ENCODE measurements at places on chromosomes 3 and 15.

DNA sequence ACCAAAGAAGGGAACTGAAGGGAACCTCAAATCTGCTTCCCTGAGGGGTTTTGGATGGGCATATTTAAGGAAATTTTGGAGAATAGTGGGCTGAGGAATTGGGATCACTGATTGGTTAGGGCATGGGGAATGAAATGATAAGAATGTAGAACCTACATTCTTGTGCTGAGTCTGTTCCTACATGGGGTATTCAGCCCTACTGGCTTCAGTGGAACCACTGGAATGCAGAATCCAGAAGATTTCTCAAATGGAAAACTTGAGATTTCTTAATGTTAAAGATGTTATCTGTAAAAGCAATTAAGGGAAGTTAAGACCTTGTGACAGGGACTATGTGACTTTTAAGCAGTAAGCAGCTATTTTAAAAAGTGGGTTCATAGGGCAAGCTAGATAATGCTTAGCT, 1062.4 kb downstream of the AGBL1 start:
- no peak for DNase-seq

DNA sequence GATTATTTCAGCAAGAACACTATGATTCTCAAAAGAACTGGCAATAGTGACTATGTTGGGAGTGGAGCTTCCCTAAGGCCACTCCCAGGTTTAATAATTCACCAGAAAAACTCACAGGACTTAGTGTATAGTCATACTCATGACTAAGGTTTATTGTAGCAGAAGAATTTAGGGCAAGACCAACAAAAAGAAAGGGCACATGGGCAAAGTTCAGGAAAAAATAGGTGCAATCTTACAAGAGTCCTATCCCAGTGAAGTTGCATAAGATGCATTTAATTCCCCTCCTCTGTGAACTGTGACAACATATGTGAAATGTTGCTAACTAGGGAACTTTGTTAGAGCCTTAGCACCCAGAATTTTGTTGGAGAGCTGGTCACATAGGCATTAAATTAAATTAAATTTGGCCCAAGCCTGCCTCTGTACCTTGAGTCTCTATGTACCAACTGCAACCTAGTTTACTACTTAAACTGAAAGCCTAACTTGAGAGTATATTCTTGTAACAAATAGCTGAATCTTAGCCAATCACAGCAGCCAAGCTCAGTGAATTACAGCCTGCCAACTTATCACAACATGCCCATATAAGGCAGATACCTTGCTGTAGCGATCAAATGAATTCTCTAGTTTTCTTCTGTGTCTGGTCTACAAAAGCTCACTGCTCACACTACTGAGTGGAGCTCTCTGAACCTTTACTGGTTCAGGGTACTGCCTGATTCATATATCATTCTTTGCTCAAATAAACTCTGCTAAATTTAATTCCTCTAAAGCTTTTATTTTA, 386.2 kb upstream of the ARHGEF26 start:
- peak; percentile 32 for DNase-seq

- DNase-seq: no peak
These were observed 87.2 kb downstream of the CLSTN2 start for GRCh38 chr3:140022066-140022770.

DNA sequence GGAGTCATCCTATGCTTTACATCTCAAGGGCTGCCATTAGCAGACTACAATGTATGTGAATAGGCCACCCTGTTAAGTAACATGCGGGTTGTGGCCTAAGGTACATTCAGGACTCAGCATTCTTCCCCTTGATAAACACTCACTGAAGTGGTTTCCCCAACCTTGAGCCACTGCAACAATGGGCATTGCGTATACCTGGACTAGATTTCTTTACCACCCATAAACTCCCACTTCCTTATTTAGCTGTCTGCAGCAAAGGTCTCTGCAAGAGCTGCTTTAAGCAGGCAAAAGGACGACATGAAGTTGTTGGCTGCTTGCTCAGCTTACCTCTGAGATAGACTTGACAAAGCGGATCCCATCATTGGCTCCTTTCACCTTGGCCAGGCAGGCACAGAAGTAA, 16.2 kb downstream of the FYCO1 start:
- no peak for DNase-seq

DNA sequence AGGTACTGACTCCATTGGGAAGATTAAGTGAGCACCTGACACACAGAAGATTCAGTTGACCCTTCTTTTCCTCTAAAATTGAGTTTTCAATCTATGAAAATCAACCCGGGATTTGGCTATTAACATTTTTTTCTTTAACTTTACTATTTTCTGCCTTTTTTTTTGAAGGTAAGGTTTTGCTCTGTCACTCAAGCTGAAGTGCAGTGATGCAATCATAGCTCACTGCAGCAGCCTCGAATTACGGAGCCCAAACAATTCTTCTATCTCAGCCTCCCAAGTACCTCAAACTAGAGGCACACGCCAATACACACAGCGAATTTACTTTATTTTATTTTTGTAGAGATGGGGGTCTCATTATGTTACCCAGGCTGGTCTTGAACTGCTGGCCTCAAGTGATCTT, 1029.5 kb downstream of the MCTP2 start:
- no peak for DNase-seq

- DNase-seq: peak; percentile 83
These were observed 170.2 kb upstream of the UMPS start for GRCh38 chr3:124559846-124560574.

DNA sequence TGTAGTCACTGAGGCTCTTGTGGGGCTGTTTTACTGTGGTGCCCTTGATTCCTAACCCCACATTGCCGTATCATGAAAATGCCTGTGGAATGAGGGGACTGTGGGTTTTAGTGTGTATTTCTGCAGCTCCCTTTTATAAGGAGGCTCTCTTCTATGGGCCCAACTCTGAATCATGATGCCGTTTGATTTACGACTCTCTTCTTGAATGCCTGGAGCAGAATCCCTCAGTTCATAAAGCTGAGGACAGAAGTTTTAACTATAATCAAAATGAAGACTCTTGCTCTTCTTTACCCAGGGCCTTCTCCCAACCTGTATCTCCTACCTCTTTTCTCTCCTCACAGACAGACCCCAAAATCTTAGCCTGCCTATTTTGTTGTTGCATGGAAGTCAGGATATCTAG, 109.5 kb downstream of the RARB start:
- no peak for DNase-seq

DNA sequence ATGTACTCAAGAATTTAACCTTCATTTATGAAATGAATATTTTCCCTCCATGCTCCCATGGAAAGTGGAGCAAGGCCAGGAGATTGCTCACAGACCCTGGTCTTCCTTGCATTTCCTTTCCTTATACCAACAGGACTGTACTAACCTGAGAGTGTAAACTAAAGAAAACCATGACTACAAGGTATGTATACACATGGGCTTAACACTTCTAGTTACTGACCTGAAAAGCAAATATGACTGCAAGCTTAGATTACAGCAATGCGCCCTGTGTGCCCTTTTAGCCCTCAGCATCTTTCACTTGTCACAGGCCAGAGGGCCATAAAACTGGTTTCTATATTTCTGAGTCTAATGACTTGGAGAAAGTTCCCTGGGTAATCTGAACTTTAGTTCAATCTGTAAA, 52.1 kb downstream of the NEK10 start:
- no peak for DNase-seq

GRCh38 chr15:81229586-81229985, 32.9 kb downstream of the IL16 start:
- DNase-seq: no peak

DNA sequence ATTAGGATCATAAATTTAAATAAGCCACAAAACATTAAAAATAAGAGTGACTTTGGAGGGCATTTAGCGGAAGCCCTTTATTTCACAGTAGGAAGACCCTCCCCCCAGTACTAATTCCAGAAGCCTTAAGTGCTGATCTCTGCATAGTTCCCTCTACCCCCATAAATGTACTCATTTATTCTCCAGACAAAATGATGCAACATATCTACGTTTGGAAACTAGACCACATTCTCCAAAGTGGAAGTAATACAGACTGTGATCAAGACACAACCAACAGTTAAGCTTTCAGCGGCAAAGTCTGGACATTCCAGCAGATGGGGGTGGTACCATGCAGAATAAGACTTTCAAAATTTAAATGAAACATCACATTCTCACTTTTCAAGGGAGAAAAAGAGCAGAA, 44.8 kb upstream of the RPS17 start:
- peak; percentile 23 for DNase-seq

GRCh38 chr15:98781838-98782237, 133.5 kb downstream of the IGF1R start:
- DNase-seq: no peak

GRCh38 chr3:37590328-37591079, 271.2 kb upstream of the CTDSPL start:
- DNase-seq: no peak

DNA sequence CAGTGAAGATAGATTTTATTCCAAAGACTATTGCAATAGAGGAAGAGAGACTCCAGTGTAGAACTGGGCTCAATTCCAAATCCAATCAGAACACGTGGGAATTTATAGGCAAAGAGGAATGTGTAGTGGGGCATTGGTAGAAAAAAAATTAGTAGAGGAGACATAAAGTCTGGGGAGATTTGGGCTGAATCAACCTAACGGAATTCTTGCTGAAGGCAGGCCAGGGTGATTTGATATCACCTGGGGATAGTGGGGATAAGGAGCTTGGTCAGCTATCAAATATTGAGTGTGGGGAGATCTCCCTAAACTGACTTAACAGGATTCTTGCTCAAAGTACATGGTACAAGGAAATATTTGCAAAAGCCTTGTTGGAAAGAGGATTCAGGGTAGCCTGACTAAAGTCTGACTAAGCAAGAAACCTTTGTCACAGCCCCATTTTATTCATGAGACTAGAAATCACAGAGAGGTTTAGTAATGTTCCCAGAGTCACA, 29.6 kb downstream of the SST start:
- DNase-seq: peak; percentile 10

GRCh38 chr3:130969621-130970020, 57.0 kb downstream of the ASTE1 start:
- DNase-seq: no peak

- DNase-seq: no peak
These were observed 18.1 kb downstream of the MOBP start for GRCh38 chr3:39485547-39485946.

- DNase-seq: peak; percentile 6
These were observed 266.1 kb upstream of the NR2F2 start for GRCh38 chr15:96064351-96064756.

- DNase-seq: no peak
These were observed 189.2 kb downstream of the RSL24D1 start for GRCh38 chr15:55007561-55007960.

- no peak for DNase-seq
These were observed 334.2 kb downstream of the PYDC2 start for GRCh38 chr3:191795196-191795595.

GRCh38 chr3:129794311-129795185, 99.0 kb downstream of the TMCC1 start:
- DNase-seq: peak; percentile 43

DNA sequence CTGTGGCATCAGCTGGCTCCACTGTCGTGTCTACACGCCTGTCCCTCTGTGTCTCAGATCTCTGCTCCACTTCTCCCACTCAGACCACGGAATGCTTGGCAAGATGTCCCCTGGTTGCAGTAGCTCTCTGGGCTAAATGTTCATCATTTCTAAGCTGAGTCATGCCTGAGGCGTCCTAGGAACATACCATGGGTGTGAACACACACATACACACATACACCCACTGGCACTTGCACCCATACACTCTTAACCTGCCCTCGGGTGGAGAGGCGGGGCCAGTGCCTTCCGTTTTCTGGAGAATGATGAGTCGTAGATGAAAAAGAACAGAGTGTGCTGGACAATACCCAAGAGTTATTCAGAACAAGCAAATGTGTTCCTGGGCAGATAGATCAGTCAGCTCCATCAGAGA, 72.4 kb downstream of the SENP2 start:
- peak; percentile 98 for DNase-seq

DNA sequence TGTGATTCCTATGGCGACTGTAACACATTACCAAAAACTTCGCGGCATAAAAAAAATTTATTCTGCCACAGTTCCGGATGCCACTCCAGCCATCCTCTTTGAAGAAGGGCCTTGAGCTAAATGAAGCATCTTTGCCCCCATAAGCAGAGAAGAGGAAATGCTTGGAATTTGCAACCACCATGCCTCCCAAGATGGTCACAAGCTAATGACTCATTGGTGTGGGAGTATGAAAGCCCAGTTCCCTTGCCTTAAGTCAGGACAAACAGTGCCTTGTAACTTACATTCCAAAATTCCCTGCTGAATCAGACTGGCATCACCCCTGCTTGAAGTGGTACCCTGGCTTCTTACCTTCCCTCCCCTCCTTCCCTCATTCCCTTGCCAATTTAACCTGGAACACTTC, 1077.4 kb downstream of the EPHA3 start:
- peak; percentile 47 for DNase-seq

GRCh38 chr15:93428150-93428549, 339.1 kb upstream of the RGMA start:
- DNase-seq: no peak

- DNase-seq: peak; percentile 61
These were observed 49.1 kb downstream of the IQCH start for GRCh38 chr15:67303490-67304363.

DNA sequence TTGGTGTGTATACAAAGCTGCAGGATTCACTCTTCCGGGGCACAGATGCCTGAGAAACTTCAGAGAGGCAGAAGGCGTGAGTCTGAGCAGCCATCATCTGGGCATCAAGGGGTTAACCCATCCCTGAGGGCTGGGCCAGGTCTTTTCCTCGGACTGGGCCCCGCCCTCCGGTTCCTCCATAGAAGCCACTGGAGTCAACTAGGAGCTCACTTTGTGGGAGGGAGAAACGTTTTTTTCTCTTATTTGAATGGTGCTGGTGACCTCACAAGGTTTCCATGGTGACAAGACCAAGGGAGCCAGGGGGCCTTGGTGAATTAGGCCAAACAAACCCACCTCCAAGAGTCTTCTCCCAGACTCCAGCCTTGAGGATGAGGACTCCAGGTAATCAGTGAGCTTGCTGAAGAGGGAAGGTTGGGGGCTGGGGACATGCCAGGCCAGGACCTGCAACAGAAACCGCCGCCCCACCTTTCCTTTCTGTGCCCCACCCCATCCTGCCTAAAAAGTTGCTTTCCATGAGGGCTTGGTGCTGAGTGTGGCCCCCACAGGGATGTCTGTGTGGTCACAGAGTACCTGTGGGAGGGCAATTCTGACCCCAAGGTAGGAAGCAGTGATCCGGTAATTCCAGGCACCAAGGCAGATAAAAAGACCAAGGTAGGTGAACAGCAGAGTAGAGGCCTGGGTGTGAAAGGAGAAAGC, 14.8 kb upstream of the INSYN1 start:
- DNase-seq: no peak

DNA sequence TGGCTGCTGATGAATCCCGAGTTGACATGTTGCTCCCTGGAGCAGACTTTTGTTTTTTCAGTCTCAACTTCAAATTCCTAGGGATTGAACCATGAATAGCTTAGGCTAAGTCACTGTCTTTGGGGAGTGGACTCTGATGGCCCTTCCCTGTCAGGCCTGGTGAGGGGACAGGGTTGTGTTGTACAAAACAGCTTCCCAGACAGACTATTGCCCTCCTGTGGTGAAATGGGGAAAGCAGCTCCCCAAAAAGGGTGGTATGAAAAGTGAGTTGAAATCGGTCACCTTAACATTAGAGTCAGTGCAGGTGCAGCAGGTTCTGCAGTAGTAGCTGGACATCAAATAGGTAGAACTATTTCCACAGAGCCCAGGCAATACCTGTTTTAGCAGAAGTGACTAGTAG, 775.6 kb downstream of the ROBO2 start:
- DNase-seq: peak; percentile 20

GRCh38 chr3:5531741-5532290, 344.3 kb downstream of the EDEM1 start:
- peak; percentile 0 for DNase-seq
